Stimulated activated CD4-positive, alpha-beta T cell treated with anti-CD3 and anti-CD28 coated beads, Interleukin-12 subunit alpha, Interleukin-12 subunit beta, amount 100 ng/mL, for 4 hours (primary cell): ENCODE measurements at places on chromosomes 7 and 10.

- DNase-seq: no peak
Observed at GRCh38 chr10:97475936-97476594, 22.2 kb downstream of the MMS19 start.

DNA sequence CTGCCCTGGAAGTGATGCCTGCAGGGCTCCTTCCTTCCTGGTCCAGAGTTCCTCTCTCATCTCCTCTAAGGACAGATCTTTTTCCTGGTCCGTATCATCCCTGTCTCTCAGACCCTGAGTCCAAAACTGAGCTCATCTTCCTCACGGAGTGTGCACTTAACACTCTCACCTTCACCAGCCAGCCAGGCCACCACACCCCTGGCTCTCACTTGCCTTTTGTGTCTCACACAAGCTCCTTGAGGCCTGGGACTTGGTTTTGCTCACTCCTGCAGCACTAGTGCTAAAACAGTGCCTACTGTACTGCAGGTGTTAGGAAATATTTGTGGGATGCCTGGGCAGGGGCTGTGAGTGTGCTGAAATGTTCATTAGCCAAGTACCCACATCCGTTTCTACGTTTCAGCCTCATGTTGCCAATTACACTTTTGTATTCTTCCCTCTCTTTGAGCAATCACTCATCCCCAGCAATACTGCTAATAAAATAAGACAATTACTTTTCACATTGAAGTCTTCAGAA is 21.4 kb upstream of the PARP12 start:
- no peak for DNase-seq

- no peak for DNase-seq
Observed at GRCh38 chr7:102914585-102914984, 1.8 kb downstream of the LRRC17 start.

DNA sequence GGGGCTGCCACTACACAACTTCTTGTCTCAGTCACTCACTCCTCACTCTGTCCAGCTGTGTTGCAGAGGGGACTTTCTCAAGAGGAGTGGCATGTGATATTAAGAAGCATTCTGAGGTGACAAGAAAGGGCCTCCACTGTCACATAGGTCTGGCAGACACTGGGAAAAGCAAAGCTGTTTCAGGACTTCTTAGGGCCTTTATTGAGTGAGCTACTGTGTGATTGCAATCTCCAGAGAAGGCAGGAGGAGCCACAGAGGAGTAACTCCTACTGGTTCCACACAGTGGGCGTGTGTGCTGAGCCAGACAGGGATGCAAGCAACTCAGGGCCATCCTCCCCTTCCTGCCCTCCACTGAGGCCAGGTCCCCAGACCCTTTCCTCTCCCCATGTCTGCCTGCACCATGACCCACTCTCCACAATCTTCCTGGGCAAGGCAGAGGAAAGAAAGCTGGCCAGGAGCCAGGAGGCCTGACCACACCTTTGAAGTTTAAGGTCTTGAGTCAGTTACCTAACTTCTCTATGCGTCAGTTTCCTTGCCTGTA is 262.0 kb upstream of the ZMIZ1 start:
- DNase-seq: no peak

DNA sequence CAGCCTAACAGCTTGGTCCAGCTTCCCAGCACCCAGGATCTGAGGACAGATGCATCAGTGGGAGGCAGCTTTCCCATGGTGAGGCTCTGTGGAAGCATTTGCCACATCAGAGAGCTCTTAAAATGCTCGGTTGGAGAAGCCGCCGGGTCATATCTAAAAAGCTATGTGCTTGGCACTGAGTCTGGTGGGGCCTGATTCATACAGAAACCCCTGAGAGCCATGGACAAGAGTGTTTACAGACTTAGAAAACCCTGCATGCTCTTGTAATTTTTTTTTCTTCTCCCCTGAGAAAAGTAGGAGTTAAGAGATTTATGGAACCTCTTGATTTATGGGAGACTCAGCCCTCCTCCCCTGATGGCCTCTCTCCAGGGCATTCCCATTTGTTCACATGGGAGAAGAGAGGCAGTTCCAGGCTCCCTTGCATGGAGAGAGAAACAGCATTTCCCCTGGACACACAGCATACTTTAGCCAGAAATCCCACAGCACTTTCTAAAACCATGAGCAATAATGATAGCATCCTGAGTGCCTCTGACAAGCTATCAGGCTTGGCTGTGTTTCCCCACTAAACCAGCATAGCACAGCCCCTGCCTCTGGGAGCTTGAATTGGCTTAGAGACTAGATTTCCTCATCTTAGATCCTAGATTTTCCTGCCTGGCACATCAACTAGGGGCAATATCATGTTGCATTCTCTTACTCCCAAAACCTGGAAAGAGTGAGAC is 322.1 kb upstream of the AUTS2 start:
- no peak for DNase-seq

- no peak for DNase-seq
Observed at GRCh38 chr7:17105701-17106100, 192.8 kb upstream of the AHR start.

- DNase-seq: no peak
Observed at GRCh38 chr10:114713525-114714090, 55.5 kb upstream of the ABLIM1 start.

- DNase-seq: no peak
Observed at GRCh38 chr10:25692761-25693160, 241.3 kb upstream of the MYO3A start.

DNA sequence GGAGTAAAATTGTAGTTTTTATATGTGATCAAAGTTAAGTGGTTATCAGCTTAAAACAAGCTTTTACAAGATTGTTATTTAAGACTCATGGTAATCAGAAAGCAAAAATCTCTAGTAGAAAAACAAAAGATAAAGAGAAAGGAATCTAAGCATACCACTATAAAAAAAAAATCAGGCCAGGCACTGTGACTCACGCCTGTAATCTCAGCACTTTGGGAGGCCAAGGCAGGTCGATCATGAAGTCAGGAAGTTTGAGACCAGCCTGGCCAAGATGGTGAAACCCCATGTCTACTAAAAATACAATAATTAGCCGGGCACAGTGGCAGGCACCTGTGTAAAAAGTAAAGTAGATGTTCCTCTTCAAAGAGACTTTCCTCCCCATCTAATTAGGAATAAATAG is 265.9 kb upstream of the NRP1 start:
- DNase-seq: no peak

- DNase-seq: no peak
Observed at GRCh38 chr10:9733766-9734165, 1283.9 kb upstream of the CELF2 start.

- no peak for DNase-seq
Observed at GRCh38 chr10:126324826-126325225, 63.5 kb downstream of the ADAM12 start.

- DNase-seq: no peak
Observed at GRCh38 chr10:72097448-72098300, 9.3 kb upstream of the SPOCK2 start.
